ENCODE measurements at places on chromosomes 16 and 17. TPM values are rescaled to one million over a fixed set of nuclear protein-coding genes. Genes with fewer than 3 reads are reported as not detected.

HES7 gene
- 1.6 TPM for total RNA-seq

MYH2 gene
- not detected for total RNA-seq

SLFN13 gene
- 23.0 TPM for total RNA-seq

PKD1 gene
- 66.2 TPM for total RNA-seq
